COR-L47 (cell line): ENCODE measurements at places on chromosomes 11 and 22.

GRCh38 chr11:116176484-116177005, 596.2 kb downstream of the BUD13 start:
- no peak for DNase-seq

GRCh38 chr11:97888641-97889040, 1132.1 kb upstream of the CNTN5 start:
- DNase-seq = no peak

- no peak for DNase-seq
Measured at GRCh38 chr11:104198576-104198975, 34.6 kb upstream of the PDGFD start.

DNA sequence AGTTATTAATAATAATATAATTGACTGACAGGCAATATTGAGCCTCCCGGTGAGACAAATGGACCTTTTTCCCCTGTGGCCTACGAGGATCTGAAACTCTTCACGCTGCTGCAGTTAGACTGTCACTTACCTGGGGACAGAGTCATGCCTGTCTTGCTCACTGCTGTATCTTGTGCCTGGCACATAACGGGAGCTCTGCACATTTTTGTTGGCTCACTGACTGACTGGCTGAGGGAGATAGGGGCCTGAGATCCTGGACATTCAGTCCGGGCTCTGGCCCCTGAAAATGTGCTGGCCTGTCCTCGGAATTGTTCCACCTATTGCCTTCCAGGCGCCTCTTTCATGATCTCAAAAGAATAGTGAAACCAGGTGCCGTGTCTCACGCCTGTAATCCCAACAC, 743 bp upstream of the CD3D start:
- DNase-seq = no peak

GRCh38 chr11:36257351-36257750, 31.9 kb downstream of the COMMD9 start:
- no peak for DNase-seq

- DNase-seq = no peak
Measured at GRCh38 chr11:117318738-117319137, 2.7 kb upstream of the BACE1 start.

GRCh38 chr11:62880231-62880802, 379 bp upstream of the SLC3A2 start:
- DNase-seq = no peak
